ENCODE measurements at places on chromosomes 1 and 21.

DNA sequence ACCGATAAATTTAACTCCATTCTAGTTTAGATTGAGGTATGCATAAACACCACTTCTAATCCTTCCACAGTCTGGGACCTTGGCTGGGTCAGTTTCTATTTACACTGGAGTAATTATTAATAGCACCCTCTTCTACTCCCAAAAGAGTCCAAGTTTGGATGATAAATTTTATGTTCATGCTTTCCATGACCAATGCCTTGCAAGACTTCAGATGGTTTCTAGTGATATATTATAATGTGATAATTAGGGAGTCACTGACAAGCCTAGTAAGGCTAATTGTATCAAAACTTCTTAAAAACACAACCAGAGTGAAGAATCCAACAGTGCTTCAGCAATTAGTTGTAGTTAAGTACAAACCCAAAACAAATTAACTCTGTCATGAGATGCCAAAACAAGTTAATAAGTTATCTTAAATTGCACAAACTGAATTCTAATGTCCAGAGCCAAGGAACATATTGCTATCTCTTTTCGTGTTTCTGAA lies 489.6 kb downstream of the TTLL7 start:
- no peak for DNase-seq

DNA sequence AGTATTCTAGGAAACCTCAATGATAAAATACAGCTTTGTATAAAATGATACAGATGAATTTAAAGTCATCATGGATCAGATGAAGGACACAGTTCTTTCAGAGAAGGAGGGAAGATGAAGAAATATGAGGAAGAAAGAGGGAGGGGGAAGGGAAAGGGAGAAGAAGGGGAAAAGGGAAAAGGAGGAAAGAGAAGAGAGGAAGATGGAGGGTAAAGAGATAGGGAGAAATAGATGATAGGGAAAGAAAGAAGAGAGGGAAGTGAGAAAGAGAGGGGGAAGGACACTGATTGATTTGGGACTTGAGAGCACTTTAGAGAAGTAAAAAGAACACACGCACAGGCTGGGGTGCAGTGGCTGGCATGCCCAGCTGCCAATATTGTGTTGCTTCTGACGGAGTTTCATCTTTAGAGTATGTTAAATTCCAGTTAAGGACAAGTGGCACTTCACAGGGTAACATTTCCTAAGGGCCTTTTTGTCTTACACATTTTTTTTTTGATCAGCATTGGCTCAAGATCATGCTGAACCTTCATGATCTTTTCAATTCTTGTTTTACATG lies 235.9 kb upstream of the DMRTA2 start:
- DNase-seq, result no peak

DNA sequence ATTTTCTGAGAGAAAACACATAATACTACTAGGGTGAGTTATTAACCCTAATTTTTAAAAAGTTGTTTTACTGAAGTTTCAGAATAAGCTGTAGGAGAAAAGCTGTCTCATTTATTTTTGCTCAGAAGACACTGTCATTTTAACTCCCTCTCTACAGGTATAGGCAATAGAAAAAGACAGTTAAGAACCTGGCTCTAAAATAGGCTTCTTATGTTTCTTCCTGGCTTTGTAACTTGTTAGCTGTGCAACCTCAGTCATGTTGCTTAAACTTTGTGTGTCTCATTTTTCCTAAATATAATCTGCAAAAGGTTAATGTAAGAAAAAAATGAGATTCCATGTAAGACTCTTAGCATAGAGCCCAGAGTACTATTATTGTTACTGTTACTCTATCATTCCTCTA lies 64.4 kb downstream of the TTLL7 start:
- no peak for DNase-seq

DNA sequence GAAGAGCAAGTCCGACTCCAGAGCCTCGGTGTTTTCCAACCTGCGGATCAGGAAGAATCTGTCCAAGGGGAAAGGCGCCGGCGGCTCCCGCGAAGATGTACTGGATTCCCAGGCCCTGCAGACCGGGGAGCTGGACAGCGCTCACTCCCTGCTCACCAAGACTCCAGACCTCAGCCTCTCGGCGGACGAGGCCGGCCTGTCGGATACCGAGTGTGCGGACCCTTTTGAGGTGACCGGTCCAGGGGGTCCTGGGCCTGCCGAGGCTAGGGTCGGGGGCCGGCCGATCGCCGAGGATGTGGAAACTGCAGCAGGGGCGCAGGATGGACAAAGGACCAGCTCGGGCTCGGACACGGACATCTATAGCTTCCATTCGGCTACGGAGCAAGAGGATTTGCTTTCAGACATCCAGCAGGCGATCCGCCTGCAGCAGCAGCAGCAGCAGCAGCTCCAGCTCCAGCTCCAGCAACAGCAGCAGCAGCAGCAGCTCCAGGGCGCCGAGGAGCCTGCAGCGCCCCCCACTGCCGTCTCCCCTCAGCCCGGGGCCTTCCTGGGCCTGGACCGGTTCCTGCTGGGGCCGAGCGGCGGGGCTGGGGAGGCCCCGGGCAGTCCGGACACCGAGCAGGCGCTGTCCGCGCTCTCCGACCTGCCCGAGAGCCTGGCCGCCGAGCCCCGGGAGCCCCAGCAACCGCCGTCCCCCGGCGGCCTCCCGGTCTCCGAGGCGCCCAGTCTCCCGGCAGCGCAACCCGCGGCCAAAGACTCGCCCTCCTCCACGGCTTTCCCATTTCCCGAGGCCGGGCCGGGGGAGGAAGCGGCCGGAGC lies 827 bp downstream of the FMN2 start:
- peak; percentile 9 for DNase-seq

DNA sequence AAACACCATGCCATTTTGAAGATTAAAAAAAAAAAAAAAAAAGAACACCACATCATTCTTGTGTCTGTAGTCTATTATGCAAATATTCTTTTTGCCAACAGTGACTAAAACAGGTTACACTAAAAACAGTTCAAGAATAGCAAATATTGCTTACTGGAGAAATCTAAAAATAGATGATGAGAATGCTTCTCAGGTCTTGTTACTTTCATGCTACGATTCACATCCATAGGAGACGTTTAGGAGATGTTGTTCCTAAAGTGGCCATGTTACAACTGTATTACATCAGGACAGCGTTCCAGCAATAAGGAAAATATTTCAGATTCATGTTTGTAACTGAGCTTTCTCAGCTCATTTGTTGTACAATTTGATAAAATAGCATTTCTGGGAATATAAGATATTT lies 32.3 kb downstream of the RAB3GAP2 start:
- DNase-seq, result no peak

DNA sequence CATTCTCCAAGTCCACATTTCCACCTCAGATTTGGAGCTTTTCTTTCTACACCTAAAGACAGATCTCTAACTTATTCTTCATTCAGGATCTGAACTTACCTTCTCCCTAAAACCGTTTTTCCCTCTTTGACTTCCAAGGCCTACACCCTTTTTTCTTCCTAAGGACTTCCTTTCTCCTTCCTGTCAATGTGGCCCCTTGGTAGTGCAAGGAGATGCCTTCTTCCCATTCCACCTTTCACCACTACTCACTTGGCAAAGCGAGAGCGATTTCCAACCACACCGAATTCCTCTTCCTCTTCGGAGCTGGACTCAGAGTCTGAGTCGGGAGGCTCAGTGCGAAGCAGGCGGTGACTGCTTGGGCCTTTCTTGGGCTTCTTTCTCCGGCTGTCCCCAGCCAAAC lies 1.3 kb downstream of the EFCAB14 start:
- DNase-seq, result no peak

DNA sequence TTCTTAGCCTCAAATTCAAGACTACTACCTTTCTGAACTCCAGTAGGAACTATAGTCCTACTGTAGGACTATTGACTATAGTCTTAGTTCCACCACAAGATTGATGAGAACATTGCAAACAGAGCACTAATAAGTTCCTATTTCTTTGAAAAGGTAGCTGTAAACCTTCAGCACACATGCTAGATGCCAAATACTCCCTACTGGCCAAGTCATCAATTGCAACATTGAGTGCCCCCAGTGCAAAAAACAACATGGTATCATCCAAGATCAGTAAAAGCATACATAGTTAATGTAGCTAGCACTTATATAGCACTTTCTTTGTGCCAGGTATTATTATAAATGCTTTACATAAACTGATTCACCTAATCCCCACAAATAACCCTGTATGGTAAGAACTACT lies 99.8 kb downstream of the MRPL39 start:
- no peak for DNase-seq

GRCh38 chr1:161481624-161482392 lies 23.4 kb upstream of the FCGR2A start:
- DNase-seq, result no peak

DNA sequence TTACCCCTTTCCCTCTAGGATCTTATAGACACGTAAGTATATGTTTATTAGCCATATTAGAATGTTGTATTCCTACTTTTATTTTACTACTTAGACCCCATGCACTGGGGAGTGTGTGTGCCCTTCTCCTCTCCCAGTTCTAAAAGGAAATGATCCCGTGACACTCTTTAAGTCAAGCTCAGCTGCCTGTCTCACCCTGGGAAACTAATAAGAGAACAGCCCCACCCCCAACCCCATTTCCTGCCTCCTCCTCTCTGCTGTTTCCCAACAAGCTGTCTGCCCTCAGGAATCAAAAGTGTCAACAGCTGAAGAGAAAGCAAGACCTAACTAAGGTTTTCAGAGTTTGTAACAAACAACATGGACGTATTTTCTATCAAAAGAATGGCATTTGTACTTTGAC lies 92.6 kb upstream of the VAV3 start:
- DNase-seq, result no peak
